ENCODE measurements at places on chromosomes 11 and 22.
A peak's percentile ranks its signal among the peaks of the same experiment; 100 is the strongest.

DNA sequence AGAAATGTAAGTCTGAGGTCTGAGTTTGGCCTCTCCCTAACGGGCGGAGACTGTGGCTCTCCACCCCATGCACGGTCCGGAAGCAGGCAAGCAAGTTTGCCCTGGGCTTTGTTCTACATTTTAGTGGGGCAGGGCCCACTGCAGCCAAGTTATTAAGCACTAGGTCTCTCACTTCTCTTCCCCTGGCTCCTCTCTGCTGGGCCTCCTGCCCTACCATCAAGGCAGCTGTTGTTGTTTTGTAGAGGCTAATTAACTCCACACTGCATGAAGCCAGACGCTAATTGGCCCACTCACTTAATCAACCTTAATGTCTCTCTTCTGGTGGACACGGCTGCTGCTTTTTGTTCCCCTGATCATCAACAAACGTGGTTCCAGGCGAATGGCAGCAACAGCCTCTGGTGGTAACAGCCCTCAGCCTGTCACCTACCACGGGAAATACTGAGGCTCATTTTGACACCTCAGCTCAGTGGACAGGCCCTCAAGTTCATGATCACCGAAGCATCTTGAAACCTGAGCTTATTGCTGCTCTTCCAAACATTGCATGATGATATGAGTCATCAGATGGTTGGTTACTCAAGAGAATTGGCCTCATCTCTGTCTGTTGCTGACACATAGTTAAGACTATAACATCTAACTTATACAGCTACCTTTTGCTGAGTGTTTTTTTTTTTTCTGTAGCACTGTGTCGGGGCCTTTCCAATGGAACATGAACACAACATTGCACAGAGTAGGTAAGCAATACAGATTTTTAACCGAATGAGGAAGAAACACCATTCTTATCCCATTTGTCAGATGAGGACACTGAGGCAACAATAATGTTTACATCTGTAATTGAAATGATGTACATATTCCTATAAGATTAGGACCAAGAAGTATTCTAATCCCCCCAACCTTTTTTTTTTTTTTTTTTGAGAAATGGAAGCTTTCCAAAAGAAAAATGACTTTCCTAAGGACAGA is 20.8 kb upstream of the LMO2 start:
- peak; percentile 57 for DNase-seq

- no peak for DNase-seq
Measured at GRCh38 chr11:30365793-30366517, 43.1 kb downstream of the ARL14EP start.

- DNase-seq, result peak; percentile 99
Measured at GRCh38 chr22:38924347-38924952, 33.0 kb upstream of the APOBEC3A start.

DNA sequence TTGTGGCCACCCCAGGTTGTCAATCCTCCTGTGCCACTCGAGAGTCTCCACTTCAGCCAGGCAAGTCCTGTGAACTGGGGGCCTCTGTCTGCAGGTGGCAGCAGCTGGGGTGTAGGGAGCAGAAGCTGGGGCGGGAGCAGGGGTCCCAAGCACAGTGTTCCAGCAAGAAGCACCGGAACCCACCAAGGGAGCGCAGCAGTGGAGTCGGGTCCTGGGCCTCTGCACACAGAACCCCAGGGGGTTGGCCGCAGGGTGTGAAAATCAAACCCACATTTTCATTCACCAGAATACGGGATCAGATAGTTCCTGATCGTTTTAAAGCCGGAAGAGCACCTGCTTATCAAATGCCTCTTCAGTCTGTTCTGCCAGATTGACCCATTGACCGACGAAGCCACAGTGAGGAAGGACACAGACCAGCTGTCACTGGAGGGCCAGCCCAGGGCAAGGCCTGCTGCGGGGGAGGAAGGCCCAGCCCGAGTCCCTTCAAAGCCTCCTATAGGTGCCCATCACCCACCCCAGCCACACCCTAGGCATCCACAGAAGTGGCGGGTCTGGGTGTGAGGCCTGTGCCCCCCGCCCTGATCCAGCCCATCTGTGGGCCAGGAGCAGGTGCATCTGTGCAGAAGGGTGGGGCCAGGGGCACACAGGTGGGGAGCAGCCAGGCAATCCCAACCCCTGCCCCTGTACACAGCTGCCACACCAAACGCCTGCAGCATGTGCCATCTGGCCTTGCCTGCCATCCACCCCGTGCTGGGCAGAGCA is 34.1 kb downstream of the RSPH14 start:
- peak; percentile 3 for DNase-seq

DNA sequence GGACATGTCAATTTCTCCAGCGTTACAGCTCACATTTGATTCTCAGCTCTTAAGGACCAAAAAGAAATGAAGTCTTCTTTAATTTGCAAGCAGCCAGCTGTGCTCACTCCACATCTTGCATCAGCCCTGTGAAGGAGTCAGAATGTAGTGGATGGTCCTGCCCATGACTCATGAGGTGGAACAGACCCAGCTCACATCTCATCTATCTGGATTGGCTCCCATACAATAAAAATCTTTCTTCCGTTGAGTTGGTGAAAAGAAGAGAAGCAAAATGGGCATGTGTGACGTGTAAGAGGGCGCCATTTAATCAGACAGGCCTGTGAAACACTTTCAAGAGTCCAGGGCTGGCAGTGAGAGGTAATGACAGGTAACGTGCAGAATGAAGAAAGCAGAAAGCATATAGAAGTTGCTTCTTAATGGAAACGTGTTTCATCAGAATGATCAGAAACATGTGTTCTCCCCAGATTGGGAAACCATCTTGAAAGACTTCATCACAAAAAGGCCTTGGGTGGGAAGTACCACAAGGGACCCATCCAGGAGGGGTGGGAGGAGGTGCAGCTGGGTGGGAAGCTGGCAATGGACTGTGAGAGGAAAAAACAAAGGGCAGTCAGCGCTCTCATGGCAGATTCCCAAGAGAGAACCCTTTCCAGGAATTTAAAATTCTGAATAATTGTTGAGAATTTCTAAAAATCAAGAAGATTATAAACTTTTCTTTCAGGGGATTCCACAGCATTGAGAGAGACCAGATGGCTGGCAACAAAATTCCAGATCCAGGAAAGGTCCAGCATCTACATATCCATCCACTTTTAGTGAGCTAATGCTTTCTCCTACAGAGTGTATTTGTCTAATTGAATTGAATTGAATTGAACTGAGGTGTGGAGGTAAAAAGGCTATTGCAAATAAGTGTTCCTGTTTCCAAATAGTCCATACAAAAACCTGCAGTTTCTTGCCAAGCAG is 57.0 kb downstream of the ETS1 start:
- DNase-seq, result no peak

DNA sequence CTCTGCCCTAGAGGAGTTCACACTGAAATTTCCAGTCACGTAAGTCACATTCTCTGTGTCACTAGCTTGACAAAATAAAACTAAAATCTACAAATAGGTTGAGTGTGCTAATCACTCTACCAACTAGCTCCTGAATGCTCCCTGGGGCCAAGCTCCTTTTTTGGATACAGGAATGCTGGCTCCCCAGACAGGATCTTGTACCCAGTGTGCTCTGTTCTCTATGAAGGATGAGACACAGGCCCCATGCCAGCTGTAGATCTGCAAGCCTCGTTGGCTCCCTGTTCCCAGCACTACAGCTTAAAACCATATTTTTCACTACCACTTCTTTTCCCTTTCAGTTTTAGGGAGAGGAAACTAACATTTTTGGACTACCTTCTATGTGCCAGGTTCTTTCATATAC is 3.7 kb upstream of the IPO7 start:
- DNase-seq, result no peak

GRCh38 chr11:38246451-38246850 is 1648.4 kb upstream of the RAG2 start:
- DNase-seq, result no peak

Measured in NCI-H748 treated with DMSO at 0.1 percent for 48 hours (cell line).